HEK293T (cell line): ENCODE measurements at places on chromosomes 7 and 10.

DNA sequence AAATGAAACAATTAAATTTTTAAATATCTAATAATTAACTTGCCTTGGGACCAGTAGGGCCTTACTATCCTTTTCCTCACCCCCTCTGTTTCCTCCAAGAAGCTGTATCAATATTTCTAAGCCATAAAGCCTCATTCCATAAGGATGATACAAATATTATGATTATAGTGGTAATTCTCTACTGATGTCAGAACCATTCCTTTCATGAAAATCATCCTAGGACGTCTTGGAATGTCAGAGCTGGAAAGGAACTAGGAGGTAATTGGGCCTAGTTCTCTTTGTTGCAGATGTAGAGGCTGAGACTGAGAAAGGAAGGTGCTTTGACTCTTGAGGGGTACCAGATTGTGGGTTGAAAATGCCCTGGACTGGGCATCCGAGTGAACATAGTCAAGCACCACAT lies 766.7 kb upstream of the GHITM start:
- no peak for DNase-seq

DNA sequence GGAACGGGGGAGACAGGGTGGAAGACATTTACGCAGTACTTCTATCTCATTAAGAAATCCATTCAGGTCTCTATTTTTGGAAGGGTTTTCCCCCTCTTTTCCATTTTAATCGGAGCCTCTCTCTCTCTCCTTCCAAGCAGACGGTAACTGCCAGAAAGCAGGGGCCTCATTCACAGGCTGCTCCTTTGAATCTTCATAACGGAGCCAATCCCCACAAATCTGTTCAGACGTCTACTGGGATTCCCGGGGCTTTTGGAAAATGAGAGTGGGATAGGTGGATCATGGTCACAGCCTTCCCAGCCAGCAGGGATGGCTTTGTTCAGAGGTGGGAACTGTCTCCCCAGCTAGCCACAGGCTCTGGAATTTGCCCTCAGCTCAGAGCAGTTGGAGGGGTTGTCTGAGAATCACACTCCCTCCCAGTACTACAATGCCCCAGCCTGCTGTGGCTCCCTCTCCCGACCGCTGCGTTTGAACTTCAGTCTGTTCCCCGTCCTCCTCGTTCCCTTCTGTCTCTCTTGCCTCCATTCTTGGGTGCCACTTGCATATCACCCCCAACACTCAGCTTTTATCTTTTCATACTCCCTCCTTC lies 413.6 kb downstream of the PLXNA4 start:
- DNase-seq: no peak

- DNase-seq: no peak
Observed at GRCh38 chr7:112204499-112205342, 1.5 kb downstream of the DOCK4 start.

DNA sequence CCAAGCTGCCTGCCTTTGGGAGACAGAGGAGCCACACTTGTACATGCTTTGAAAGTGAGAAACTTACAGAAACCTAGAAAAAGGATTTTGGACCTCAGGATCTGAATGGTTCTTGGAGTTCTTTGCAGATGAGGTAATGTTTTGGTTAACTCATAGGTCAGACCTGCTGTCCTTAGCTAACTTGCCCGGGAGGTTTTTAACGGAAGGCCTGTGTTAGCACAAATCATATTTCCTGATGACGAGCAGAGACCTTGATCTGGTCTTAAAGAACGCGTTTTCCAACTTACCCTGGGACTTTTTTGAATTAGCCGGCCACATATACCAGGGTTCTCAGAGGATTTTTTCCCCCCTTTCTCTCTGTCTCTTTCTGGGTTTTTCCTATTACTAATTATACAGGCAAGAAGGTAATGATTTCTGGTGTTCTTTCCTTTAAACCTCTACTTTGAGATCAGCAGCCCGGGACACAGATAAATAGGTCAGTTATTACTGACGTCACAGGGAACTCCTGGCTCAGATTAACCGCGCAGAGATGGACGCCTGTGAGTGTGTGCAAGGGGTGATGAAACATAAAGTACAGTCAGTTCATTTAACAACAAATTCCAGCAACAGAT lies 101.7 kb upstream of the KLF6 start:
- DNase-seq: no peak

DNA sequence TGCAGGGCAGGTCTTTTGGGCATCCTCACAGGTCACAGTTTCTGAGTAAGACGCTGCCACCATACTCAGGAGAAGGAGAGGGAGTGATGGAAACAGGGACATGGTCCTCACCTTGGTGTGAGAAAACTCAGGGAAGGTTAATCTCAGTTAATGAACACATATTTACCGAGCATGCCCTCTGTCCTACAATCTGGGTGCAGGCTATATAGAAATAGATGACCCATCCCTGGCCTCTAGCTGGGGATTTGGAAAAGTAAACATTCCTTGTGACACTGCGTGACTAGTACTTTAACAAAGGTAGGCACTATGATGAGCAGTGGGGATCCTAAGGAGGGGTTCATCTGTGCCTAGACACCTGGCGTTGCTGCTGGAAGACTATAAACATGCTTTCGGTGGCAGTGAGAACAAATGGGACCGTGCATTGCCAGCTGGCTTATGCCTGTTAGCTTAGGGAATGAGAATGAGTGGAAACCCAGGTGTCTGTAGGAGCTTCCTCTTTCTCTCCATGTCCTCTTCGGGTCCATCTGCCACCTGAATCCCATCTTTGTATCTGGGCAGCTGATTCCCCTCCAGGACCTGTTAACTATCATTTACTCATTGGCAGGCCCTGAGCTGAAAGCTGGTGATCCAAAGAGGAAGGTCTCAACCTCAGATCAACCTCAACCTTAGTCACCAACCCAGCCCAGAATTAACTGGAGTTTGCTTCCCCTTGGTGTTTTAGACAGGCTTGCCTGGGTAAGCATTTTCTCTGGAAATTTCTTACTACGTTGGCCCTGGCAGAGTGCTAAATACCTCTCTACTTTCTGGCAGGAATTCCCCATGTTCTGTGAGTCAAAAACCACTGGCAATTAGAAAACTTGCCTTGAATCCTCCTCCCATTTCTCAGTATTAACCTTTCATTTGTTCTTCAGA lies 794 bp downstream of the MBL2 start:
- DNase-seq: no peak

- DNase-seq: no peak
Observed at GRCh38 chr10:66642217-66642616, 283.6 kb upstream of the LRRTM3 start.
